Activated CD4-positive, alpha-beta T cell treated with anti-CD3 and anti-CD28 coated beads for 4 hours (primary cell): ENCODE measurements at places on chromosomes 4 and X.

GRCh38 chr4:189204616-189205015, 736.1 kb upstream of the FRG1 start:
- DNase-seq: no peak

DNA sequence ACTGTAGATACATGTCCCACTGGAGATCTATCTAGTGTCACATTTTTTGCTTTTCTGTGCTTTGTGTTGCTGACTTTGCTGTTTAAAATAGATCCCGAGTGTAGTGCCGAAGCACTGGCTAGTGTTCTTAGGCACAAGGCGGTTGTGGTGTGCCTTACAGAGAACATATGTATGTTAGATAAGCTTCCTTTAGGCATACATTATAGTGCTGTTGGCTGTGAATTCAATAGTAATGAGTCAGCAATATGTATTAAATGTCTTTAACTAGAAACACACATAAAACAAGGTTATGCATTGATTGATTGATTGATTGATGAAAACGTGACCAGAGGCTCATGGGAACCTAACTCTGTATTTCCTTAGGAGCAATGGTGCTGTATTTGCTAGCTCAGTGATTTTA, 56.2 kb downstream of the COX7B2 start:
- no peak for DNase-seq

DNA sequence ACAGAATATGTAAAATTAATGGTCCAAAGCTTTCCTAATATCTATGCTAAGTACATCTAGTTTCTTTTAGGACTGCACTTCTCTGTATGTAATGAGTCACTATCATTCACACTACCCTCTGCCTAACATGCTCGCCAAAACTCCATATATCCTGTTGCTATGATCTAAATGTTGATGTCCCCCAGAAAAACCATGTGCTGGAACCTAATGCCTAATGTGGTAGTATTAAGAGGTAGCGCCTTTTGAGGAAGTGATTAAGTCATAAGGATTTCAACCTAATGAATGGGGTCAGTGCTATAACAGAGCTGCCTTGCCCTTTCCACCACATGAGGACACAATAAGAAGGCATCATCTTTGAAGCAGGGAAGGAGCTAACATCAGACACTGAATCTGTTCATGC, 34.9 kb upstream of the NFKB1 start:
- DNase-seq: no peak

GRCh38 chr4:118180776-118181175, 146.5 kb downstream of the NDST3 start:
- no peak for DNase-seq

GRCh38 chrX:135384161-135384836, 37.4 kb upstream of the SMIM10L2A start:
- peak; percentile 19 for DNase-seq

- no peak for DNase-seq
These were observed 8.8 kb downstream of the NHSL2 start for GRCh38 chrX:71919431-71919830.

DNA sequence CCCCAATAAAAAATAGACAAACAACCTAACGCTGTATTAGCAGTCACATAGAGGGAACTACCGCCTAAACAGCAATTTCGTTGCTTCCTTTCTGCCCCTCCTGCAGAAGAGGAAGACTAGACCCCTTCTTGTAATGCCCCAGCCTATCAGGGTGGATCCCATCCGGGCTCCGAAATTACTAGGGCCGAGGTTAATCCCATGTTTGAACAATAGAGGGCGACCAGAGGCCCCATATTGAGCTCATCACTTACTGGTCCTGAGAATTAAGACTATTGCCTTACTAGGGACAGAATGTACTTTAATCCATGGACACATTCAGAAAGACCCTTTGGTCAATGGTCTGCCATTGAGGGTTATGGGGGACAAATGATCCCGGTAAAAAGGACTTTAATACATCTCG, 11.8 kb upstream of the ZNF630 start:
- DNase-seq: peak; percentile 30

GRCh38 chr4:145904413-145905177, 34.0 kb downstream of the ZNF827 start:
- no peak for DNase-seq

GRCh38 chr4:54098375-54098774, 1.6 kb upstream of the GSX2 start:
- DNase-seq: no peak

- peak; percentile 4 for DNase-seq
These were observed 42.9 kb downstream of the FNIP2 start for GRCh38 chr4:158811704-158812103.

GRCh38 chr4:34158878-34159277, 2085.4 kb downstream of the ARAP2 start:
- DNase-seq: no peak

GRCh38 chr4:77662396-77662795, 56.8 kb downstream of the CXCL13 start:
- DNase-seq: no peak

DNA sequence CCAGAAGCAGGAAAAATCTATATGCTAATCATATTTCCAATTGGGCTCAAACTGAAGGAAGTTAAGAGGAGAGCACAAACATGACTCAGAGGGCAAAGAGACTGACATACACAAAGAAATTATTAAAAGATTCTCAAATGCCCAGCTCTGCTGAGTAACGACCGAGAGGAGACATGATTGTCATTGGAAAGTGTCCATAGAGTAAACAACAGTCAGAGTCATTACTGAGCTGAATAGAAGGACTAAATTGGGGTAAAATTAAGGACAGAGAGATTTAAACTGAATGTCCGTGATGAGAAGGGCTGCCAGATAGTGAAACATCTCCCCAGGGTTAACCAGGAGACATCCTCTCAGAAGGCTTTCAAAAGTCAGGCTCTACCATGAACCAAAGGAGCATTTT, 111.2 kb upstream of the GALNT7 start:
- no peak for DNase-seq

DNA sequence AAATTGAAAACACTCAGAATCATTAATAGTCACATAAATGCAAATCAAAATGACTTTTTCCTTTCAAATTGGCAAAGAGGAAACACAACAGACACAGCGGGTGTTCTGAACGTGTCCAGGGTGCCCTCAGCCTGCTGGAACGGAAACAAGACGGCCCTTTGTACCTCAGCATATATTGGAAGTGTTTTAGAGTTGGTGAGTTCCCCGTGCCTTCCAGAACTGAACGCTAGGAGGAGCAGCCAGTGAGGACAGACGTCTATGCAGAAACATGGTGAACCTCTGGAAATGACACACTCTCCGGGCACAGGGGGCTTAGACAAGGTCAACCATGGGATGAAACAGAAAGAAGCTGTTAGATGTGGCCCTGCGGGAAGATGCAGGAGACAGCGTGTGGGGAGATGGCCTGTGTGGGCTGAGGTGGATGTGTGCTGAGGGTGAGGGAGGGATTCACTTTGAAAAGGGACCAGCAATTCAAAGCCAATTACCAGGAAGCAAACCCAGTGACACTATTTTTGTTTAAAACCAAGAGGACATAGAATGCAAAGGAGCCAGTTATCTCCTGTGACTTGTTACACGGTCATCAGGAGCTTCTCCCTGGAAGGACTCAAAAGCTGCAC, 40.4 kb downstream of the RNF212 start:
- peak; percentile 48 for DNase-seq

DNA sequence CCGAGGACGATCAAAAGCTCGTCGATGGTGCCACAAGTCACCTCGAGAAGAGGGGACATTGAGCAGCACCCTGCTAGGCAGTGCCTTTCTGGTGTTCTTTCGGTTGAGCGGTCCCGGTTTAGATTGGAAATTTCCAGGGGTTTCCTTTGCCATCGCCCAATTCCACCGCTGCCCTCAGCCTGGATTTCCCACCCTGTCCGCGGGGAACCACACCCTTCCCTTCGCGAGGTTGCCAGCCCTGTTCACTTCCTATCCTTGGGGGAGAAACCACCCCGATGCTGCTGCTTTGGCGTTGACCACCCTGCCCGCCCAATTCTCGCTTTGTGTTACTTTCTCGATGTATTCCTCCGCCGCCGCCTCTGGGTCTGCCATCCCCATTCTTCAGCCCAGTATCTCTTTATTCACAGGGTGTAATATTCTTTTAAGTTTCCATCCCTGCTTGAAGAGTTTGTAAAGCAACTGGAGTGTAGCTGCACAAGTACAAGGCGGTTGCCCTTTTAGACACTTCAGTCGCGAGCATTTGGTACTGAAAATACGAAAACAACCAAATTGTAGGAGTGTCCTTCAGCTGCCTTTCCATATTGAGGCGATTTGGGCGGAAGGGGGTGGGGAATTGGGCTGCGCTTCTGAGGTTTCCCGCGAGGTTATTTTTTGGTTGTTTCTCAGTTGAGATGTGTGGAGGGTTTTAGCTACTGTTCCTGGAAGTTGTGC, 1.1 kb downstream of the OGT start:
- DNase-seq: peak; percentile 60

DNA sequence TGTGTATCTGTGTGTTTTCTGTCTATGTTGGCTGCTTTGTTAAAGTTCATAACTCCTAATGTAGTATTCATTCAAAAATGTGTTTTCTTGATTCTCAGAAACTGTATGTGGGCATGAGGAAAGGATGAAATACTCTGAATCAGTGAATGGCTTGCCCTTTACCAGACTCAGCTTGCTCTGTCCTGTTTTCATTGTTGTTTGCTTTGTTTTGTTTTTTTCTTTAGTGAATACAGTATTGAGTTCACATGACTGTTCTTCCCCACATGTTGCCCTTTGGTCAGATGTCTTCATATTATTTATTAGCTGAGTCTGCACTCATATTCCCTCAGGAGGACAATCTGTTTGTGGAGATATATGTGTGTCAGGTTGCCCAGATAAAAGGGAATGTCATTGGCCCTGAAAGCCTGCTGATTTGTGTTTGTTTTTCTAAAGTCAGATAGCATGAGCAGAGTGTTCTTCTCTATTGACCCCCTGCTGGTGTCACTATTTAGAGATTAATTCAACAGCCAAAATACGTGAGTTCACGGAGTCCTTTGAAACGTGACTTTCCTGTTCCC, 1184.4 kb downstream of the RPA4 start:
- no peak for DNase-seq

GRCh38 chrX:96569034-96569433, 115.6 kb upstream of the DIAPH2 start:
- DNase-seq: no peak

GRCh38 chr4:141465171-141465570, 171.2 kb upstream of the IL15 start:
- DNase-seq: no peak

GRCh38 chr4:8905226-8905772, 33.7 kb upstream of the HMX1 start:
- DNase-seq: no peak
